MCF 10A (cell line): ENCODE measurements at places on chromosomes 6 and 20. TPM values are rescaled to one million over a fixed set of nuclear protein-coding genes. Genes with fewer than 3 reads are reported as not detected.

TINAG gene
- not detected in 2 replicates for total RNA-seq

SLC17A2 gene
- total RNA-seq = not detected in 2 replicates

BCAS1 gene
- total RNA-seq = not detected in 2 replicates

MUC22 gene
- not detected in 2 replicates for total RNA-seq

SPTLC3 gene
- 15.6 and 20.3 TPM in 2 replicates for total RNA-seq

PDE10A gene
- total RNA-seq = 0.88 and 1.8 TPM in 2 replicates

SLC35B2 gene
- total RNA-seq = 27.1 and 31.3 TPM in 2 replicates

PREX1 gene
- 0.05 TPM in 1 of 2 replicates, not detected in the other for total RNA-seq

ELOVL4 gene
- total RNA-seq = 6.2 and 9.6 TPM in 2 replicates

ENPP4 gene
- 0.30 and 0.32 TPM in 2 replicates for total RNA-seq

LPA gene
- not detected in 2 replicates for total RNA-seq

GRCh38 chr6:169098116-169098515 is 155.5 kb downstream of the THBS2 start:
- DNase-seq = no peak

GRCh38 chr6:125974214-125974866 is 12.0 kb upstream of the TRMT11 start:
- DNase-seq = peak; percentile 66

GRCh38 chr6:17580518-17581048 is 19.5 kb upstream of the FAM8A1 start:
- DNase-seq = no peak

GRCh38 chr6:52310932-52311331 is 26.4 kb upstream of the MCM3 start:
- no peak for DNase-seq

DNA sequence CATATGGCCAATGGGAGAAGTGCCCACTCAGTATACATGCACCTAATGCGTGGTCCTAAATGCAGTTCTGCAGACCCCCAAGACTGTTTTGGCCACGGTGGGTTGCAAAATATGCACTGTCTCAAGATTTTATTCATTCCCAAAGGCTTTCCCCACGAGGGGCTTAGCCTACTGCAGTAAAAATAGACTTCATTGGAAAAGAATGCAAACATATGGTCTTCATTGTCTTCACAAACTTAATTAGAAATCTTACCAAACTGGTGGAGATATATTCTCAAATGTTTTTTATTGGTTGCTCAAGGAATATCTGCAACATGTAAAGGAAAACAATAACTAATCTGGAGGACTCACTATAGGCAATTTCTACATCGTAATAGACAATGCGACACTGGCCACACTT is 31.6 kb upstream of the PRL start:
- DNase-seq = no peak

- DNase-seq = no peak
Measured at GRCh38 chr20:33963751-33964150, 30.0 kb upstream of the RALY start.

- DNase-seq = peak; percentile 53
Measured at GRCh38 chr20:58481481-58482021, 33.6 kb downstream of the APCDD1L start.

DNA sequence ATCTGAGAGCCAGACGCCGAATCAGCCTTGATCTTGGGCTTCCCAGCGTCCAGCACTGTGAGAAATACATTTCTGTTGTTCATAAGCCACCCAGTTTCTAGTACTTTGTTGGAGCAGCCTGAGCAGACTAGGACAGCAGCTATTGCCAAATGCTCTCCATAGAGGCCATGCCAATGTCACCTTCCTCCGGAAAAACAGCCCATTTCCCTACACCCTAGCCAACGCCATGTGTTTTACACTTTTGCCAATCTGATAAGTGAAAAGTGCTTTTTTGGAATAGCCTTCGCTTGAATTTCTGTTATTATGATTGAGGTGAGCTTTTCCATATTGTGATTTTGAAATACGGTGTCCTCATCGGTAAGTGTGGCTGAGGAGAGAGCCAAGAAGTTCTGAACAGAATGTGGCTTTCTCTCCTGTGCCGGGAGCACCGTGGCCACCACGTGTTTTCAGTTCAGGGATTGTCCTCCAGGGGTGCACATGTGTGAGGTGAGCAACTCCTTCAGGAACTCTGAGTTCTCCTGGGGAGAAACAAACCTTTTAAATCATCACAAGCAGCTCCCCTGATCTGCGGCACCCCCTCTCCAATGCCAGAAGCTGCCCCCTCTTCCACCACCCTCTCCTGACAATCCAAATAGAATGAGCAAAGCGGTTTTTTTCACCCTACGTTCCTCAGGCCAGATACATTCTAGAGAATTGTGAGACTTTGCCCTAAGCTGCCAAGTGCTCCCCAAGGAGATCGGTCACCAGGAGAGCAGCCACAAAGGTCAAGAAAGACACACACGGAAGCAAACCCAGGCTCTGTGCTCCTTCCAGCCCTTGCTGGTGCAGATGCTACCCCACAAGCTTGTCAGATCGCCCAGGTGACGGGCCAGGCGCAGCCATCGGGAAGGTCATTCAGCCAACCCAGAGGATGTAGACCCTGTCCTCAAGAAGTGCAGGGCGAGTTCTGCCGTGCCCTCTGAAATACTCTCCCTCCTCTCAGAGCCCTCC is 36.0 kb downstream of the TAF8 start:
- no peak for DNase-seq

- no peak for DNase-seq
Measured at GRCh38 chr6:100023798-100024197, 29.8 kb upstream of the MCHR2 start.

DNA sequence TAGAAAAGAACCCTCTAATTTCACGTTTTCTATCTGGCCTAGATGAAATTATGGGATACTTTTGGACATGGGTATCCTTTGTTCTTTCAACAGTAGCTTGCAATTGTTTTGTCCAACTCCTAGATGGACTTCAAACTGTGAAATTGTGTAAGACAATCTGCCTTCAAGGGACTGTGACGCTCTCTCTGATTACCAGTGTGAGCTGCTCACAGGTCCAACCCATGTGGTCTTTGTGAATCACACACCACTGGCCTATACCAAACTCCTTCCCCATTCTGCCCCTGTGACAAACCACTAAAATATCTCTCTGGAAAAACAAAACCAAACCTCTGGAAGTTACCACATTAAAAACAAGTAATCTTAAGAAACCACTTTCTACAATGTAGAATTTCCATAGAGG is 59.5 kb downstream of the NINL start:
- DNase-seq = peak; percentile 87

- no peak for DNase-seq
Measured at GRCh38 chr6:26367114-26367513, 2.1 kb downstream of the BTN3A2 start.

DNA sequence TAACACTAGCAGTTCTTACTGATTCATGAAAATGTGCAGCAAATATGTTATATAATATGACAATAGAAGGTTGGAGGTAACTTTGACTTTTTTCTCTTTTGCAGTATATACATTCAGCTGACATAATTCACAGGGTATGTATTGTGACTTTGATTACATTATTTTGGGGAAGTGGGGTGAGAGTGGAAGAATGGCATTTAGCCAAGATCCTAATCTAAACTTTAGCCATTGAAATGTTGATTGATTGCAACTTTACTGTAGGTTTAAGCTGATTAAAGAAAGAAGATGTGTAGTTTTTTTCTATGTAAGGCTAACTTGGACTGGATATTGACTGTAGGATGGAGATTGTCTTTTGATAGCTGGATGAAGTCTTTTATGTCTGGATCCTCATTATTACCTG is 46.0 kb downstream of the MAPK14 start:
- no peak for DNase-seq

- peak; percentile 71 for DNase-seq
Measured at GRCh38 chr6:151276112-151276740, 36.5 kb downstream of the AKAP12 start.

DNA sequence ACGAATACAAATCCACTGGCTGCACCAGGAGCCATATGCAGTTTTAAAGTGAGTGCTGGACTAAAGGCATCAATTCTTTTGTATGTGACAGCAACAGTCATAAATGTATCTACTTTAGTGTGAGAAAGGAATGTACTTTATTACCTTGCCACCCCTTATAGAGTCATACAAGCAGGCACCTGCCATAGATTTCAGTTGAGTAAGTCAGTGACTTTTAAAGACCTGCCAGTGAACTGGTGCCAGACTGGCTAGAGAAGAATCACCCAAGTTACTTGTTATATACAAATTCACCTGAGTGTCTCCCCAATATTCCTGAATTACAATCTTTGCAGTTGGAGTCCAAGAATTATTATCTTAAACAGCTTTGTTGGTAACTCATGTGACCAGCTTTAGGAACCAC is 547.9 kb downstream of the COL12A1 start:
- no peak for DNase-seq

DNA sequence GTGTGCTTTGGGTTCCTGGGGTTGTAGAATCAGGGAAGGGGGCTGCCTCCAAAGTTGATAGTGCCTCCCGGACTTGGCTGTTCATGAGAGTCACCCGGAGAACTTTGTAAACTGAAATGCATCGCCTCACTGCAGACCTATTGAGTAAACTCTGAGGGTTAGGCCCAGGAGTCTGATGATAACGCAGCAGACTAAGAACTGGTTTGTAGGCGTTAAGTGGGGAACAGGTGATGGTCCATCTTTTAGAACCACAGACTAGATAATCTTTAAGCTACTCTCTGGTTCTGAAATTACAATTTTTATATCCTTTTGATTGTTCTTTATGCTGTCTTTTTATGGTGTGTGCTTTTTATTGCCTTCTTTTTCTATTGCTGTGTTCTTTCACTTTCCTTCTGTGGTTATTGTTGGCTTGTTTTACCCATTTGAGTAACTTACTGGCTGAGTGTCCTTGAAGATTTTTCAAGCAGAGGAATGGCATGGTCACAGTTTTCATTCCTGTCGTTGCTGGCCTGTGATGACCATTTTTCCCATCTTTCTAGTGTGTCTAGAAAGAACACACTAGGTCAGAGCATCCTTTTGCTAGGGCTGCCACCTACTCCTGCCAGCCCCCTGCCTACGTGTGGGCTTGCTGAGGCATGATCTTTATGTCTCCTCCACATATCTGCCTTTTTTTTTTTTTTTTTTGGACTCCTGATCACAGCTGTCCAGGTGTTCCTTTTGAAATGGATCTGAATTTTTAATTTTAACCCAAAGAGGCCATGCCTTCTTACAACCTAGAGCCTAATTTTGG is 30.9 kb downstream of the LRRC1 start:
- DNase-seq = no peak

DNA sequence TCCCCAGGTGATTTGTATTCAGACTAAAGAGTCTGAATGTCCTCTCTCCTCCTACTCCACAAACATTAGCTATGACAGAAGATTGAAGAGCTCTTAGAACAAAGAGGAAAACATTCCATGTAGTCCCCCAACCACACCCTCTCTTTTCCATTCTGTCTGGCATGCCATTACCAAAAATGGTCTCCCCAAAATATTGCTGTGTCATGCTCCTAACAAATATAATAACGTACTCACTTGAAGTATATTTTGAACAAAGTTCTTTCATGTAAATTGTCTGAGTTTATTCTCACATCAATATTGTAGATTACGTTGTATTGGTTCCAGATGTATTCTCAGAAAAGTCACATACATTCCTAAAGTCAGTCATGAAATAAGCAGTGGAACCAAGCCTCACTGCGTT is 467.3 kb upstream of the IRAK1BP1 start:
- no peak for DNase-seq

DNA sequence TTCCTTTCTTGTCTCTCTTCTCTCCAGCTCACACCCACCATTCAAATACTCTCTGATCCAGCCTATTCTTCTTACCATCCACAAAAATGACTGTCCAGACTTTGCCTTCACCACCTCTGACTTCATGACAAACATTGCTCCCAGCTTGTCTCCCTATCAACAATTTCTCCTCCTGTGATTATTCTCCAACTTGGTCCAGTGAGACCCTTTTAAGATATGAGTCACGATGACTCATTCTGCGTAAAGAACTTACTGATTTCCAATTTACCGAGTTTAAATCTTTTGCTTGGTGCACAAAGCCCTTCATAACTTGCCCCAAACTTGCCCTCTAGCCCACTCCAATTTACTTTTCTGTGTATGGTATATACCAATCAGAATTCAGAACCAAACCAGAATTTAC is 833.2 kb downstream of the MAFB start:
- DNase-seq = no peak

DNA sequence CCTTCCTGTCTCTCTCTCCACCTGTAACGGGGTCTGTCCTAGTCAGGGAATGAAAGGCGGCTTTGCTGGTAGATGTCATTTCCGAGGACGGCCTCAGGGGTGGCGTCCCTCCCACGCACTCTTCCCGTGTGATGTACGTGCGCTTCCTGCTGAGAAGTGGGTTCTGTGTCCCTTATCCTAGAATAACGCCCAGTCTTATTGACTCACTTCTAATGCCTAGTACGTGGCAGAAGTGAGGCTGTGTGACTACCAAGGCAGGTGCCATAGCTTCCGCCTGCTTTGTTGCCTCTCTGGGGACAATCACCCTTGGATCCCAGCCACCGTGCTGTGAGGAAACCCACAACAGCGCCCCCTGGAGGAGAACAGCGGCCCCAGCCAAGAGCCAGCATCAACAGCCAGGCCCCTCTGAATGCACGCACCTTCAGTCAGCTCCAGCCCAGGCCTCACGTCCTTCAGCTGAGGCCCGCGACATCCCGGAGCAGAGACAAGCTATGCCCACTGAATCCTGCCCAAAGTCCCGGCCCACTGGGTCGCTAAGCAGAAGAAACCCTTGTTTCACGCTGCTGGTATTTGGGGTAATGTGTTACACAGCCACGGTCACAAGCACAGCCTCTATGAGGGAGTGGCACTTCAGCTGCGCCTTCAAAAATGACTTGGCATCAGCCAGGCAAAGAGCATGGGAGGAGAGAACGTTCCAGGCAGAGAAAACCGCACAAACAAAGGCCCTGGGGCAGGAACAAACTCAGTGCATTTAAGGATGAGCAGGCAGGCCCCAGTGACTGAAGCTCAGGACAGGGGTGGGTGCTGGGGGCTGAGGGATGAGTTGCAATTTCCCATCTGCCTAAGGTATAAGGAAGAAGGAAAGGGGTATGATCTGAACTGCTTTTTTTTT is 224.2 kb downstream of the NFATC2 start:
- peak; percentile 30 for DNase-seq

- DNase-seq = peak; percentile 56
Measured at GRCh38 chr6:26183581-26184366, 96.5 kb downstream of the HFE start.

- DNase-seq = no peak
Measured at GRCh38 chr6:161117942-161118341, 126.4 kb downstream of the MAP3K4 start.

GRCh38 chr6:136020691-136021090 is 169.2 kb downstream of the PDE7B start:
- DNase-seq = no peak

DNA sequence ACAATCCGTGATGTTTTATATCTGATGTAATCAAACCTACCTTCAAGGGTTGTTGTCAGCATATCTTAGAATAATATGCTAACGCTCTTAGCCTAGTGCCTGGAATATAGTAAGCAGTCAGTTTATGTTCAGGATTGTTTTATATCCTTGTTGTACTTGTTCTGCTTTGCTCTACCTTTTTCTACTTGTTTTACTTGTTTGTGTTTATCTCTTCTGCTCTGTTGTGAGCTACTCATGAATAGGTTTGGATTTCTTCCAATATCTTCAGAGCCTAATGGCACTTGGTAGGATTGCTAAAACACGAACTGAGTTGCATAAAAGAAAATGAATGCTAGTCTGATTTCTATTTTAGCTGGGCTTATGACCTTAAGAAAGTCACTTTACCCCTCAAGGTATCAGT is 40.1 kb downstream of the DNAH8 start:
- peak; percentile 14 for DNase-seq

- no peak for DNase-seq
Measured at GRCh38 chr20:62770111-62770910, 26.0 kb upstream of the MRGBP start.

- peak; percentile 58 for DNase-seq
Measured at GRCh38 chr6:82385961-82386360, 22.3 kb downstream of the TPBG start.
